Activated naive CD8-positive, alpha-beta T cell treated with anti-CD3 and anti-CD28 coated beads for 36 hours (primary cell): ENCODE measurements at places on chromosomes 16 and 17. TPM values are rescaled to one million over a fixed set of nuclear protein-coding genes. Genes with fewer than 3 reads are reported as not detected.

DNA sequence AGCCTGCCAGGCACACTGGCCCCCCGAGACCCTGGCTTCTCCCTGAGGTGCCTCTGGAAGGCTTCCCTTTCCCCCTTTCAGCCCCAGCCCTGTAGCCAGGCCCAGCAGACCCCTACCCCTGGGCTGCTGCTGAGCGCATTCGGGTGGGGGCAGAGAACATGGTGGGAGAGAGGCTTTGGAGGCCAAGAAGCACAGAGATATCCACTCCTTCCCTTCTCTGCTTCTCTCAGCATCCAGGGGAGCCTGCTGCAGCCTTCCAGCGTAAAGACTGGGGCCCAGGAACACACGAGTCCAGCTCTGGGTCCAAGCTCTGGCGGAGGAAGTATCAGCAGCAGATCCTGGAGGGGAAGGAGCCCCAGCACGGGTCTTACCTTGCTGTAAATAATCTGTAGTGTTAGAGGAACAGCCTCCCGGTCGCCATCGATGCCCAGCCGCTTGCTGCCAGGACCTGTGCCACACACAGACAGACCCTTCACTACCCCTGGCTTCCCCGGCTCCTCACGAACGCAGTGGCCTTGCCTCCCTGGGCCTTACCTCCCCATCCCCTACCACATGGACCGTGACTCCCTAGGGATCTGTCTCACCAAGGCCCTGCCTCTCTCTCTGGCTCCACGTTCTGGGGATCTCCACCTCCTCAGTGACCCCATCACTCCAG lies 17.0 kb upstream of the PIK3R6 start:
- no peak for DNase-seq
- H3K27ac ChIP-seq, result peak overlapping the region; percentile 72
- no peaks in the 10 kb centered on the region for H3K4me1 ChIP-seq
- no peak overlapping the region for H3K4me3 ChIP-seq

DNA sequence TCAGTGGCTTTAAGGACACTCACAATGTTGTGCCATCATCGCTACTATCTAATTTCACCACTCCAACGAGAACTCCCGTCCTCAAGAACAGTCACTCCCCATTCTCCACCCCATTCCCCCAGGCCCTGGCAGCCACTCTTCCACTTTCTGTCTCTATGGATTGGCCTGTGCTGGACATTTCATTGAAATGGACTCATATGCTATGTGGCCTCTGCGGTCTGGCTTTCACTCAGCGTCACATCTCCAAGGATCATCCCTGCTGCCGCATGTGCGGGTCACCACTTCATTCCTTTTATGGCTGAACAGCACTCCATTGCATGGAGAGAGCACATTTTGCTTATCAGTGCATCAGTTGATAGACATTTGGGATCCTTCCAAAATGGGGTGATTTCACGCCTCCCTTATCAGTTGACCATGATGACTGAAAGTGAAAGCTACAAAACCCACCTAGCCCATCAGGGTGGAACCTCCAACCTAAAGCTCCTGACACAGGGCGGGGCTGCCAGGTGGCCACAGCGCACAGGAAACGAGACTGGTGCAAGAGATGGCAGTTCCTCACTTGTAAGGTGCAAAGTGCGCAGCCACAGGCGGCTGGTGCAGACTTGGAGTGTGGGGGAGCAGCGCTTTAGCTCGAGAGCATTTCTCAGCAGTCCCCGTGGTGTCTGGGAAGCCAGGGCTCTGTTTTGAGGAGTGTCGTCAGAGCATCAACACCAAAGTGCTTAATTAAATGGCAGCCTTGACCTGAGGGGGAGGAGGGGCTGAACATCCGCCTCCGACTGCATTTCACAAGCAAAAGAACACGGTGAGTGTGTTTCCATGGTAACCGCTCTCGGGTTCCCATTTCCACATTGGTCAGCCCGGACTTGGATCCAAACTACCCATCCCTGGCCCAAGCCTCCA lies 23.8 kb downstream of the COTL1 start:
- H3K27me3 ChIP-seq, result no peaks in the 10 kb centered on the region
- DNase-seq, result peak; percentile 86
- H3K4me3 ChIP-seq, result peak overlapping the region; percentile 68
- peaks cover 67% of the 10 kb centered on the region for H3K4me1 ChIP-seq

GRCh38 chr17:45222996-45223538 lies 1.4 kb downstream of the FMNL1 start:
- H3K4me1 ChIP-seq, result peaks cover 59% of the 10 kb centered on the region
- H3K27ac ChIP-seq, result peak overlapping the region; percentile 99
- peak overlapping the region; percentile 96 for H3K4me3 ChIP-seq

- no peak for DNase-seq
- H3K27me3 ChIP-seq, result peaks cover 18% of the 10 kb centered on the region
- peak overlapping the region; percentile 71 for H3K27ac ChIP-seq
- H3K4me1 ChIP-seq, result peaks cover 41% of the 10 kb centered on the region
- H3K4me3 ChIP-seq, result no peak overlapping the region
- H3K36me3 ChIP-seq, result peaks cover 16% of the 10 kb centered on the region
These were observed 2.1 kb downstream of the CLDN7 start for GRCh38 chr17:7260151-7260550.

GRCh38 chr17:81030741-81031565 lies 4.0 kb upstream of the BAIAP2 start:
- no peak overlapping the region for H3K4me3 ChIP-seq
- no peak overlapping the region for H3K27ac ChIP-seq
- no peaks in the 10 kb centered on the region for H3K36me3 ChIP-seq
- peaks cover 7% of the 10 kb centered on the region for H3K4me1 ChIP-seq

DNA sequence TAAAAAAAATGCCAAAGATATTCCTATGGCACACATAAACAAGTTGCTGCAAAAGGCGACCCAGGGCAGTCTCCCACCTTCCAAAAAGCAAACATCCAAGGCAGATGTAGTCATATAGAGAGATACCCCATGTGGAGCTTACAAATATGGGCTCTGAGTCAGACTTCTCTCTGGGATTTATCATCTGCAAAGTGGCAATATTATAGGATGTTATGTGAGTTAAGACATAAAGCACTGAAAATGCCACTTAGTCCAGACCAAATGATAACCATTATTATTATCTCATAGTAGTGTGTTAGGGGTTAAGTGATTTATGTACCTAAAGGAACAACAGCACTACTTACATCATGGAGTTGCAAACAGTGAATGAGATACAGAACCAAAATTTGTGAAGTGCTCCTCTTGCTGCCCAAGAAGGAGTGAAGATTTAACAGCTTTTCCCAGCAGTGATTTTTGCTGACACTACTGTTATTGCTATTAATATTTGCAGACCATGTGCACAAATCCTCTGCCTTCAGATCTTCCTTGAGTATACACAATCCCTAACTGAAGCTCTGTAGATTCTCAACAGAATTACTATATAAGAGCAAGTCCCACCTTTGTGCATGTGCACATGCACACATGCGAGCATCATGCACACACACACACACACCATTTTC lies 560.0 kb upstream of the SALL1 start:
- no peak overlapping the region for H3K4me3 ChIP-seq
- no peak for DNase-seq
- H3K4me1 ChIP-seq, result no peaks in the 10 kb centered on the region

- no peak for DNase-seq
- H3K27ac ChIP-seq, result no peak overlapping the region
- peaks cover 16% of the 10 kb centered on the region for H3K27me3 ChIP-seq
- no peaks in the 10 kb centered on the region for H3K4me1 ChIP-seq
These were observed 56.4 kb upstream of the IRX3 start for GRCh38 chr16:54342966-54343365.

DNA sequence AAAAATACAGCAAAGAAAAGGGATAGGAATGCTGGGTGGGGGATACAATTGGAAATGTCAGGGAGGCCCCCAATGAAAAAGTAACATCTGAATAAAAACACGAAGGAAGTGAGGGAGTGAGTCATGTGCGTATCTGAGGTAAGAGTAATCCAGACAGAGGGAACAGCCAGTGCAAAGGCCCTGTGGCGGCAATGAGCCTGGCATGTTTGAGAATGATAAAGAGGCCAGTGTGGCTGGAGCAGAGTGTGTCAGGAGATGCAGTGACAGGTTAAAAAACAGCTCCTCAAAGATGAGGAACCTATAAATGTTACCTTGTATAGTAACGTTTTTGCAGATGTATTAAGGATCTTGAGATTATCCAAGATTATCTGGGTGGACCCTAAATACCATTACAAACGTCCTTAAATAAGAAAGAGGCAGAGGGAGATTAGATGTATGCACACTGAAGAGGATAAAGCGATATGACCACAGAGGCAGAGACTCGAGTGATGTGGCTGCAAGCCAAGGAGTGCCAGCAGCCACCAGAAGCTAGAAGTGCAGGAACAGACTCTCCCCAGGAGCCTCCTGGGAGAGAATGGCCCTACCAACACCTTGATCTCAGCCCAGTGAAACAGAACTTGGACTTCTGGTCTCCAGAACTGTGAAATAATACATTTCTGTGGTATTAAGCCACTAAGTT lies 17.8 kb upstream of the SLC35B1 start:
- no peak for DNase-seq
- H3K27ac ChIP-seq, result no peak overlapping the region
- H3K36me3 ChIP-seq, result peaks cover 23% of the 10 kb centered on the region
- peaks cover 39% of the 10 kb centered on the region for H3K4me1 ChIP-seq
- H3K4me3 ChIP-seq, result no peak overlapping the region

Gene ZNF624
- total RNA-seq, result 3.9 TPM

Gene ATXN7L3
- total RNA-seq, result 78.7 TPM
